Stimulated activated CD4-positive, alpha-beta T cell treated with anti-CD3 and anti-CD28 coated beads, Interleukin-1b, Interleukin-23, amount 100 ng/mL, for 1 hour (primary cell): ENCODE measurements at places on chromosomes 1 and 21.

GRCh38 chr1:20138961-20139550 is at the start of gene PLA2G2F:
Gene PLA2G2F (plus strand): TSS chr1:20139323. CDS start chr1:20139428, 105 bp downstream.
- DNase-seq, result no peak

DNA sequence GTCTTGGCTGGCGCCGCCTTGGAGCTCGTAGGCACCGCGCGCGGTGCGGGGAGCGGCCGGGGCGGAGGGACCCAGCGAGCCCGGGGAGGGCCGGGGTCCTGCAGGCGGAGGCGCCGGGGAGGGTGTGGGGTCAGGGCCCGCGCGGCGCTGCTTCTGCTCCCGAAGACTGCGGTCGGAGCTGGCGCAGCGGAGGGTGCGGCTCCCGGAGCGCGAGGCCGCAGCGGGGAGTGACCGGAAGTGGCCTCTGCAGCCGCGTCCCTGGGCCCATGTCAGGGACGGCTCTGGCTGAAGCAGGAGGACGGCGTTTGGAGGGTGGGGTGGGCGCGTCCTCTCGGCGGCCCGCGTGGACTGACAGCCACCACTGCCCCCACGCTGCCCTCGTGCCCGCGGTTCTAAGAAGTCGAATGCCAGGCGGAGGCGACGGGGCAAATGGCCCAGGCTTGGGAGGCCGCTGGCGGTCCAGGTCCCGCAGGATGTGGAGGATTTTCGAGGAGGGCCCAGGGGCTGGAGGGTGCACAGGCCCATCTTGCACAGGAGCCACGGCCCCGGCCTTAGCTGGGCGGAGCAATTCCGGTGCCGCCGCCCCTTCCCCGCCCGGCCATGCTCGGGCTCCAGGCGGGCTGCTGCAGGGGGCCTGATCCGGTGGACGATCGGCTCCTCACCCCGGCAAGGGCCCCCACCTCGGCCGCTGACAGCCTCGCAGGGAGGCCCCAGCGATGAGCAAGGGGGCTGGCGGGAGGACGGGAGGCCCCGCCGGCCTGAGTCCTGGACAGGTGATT is 7.7 kb upstream of the ZNF669 start:
- DNase-seq, result no peak

GRCh38 chr1:2194898-2195673 is 514 bp upstream of the FAAP20 start:
- peak; percentile 67 for DNase-seq

DNA sequence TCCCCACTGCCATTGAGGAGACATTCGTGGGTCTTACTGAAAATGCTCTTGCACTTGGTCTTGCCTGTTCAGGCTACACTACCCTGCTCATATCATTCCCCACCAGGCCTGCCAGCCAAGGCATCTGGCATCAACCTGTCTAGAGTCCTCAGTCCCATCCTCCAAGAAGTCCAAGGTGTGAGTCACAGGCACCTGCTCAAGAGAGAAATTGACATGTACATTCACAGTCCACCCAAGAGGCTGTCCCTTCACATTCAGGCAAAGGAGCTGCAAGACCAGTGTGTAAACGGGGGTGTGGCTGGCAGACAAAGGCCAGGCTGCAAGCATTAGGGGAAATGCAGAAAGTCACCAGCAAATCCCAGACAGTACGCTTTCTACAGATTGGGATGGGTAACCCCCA is 13.1 kb upstream of the PLA2G2C start:
- DNase-seq, result no peak

GRCh38 chr1:160258177-160258798 is 4.1 kb downstream of the DCAF8 start:
- DNase-seq, result no peak

DNA sequence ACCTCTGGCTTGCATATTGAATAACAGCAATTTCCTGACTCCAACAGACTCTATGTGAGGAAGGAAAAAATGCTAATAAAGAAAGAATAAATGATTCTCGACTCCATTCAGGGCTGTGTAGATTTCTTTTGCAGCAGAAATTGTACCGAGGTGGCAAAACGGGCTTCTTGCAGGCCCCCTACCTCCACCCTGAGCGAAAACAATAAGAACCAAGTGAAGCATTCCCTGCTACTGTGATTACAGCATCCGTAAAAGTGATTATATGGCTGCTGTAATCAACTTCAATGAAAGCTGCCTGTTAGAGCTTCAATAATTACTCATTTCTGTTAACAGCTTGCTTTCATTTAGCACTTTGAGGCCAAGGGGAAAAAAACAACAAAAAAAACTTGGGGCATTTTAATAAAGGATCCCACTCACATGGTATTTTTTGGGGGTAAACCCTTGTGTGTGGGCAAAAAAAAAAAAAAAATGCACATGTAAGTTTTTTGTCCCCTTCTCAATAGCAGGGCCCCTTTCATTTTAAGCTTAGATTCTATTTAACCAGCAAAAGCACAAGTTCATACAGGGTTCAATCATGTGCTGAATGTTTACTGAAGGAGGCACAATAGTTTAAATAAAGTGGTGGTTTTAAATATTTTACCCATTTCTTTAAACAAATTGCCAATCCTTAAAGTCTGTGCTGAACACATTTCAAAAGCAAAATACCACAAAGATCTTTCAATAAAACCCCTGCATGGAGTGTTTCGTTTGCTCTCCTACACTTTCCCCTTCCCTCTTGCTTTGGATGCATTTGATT is 271.6 kb downstream of the LMO4 start:
- no peak for DNase-seq

- DNase-seq, result no peak
These were observed at the start of gene SAMD13 for GRCh38 chr1:84301004-84301784. Gene SAMD13 (plus strand): TSS chr1:84301708. CDS start chr1:84303235, 1,527 bp downstream.

- peak; percentile 84 for DNase-seq
These were observed 26.9 kb upstream of the RAP1A start for GRCh38 chr1:111592389-111593361.

GRCh38 chr1:168320800-168321450 is 40.2 kb downstream of the TBX19 start:
- DNase-seq, result no peak

GRCh38 chr21:41219498-41220207 is 51.7 kb downstream of the BACE2 start:
- no peak for DNase-seq

DNA sequence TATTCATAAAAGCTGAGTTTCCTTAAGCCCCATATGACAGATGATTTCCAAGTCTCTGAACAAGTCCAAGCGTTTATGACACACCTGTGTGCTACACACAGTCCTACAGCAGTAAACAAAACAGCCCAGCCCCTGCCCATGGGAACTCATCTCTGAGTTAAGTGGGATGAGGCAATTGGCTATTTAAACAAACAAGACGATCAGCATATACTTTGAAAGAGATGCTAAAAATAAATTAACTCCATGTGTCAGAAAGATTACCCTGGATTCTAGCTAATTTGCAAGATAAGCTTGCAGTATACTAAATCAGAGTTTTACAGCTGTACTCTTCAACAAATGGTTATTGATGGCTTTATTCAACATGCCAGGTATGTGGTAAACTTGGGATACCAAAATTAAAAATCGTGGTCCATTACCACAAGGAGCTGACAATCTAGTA is 7.0 kb downstream of the PSMG1 start:
- no peak for DNase-seq

GRCh38 chr1:24501371-24502064 is 1.1 kb upstream of the RCAN3 start:
- no peak for DNase-seq

- no peak for DNase-seq
These were observed at the start of gene MAEL for GRCh38 chr1:166988974-166989515. Gene MAEL (plus strand): TSS chr1:166989280. CDS start chr1:166989353, 73 bp downstream.

- DNase-seq, result no peak
These were observed 418.6 kb upstream of the PROX1 start for GRCh38 chr1:213568929-213569815.

GRCh38 chr1:155226188-155226909 is 17.9 kb downstream of the MTX1 start:
- DNase-seq, result peak; percentile 70

- no peak for DNase-seq
These were observed 32.1 kb downstream of the CACNA1S start for GRCh38 chr1:201080135-201080534.

GRCh38 chr1:204143276-204144041 is 8.4 kb downstream of the ETNK2 start:
- DNase-seq, result no peak

DNA sequence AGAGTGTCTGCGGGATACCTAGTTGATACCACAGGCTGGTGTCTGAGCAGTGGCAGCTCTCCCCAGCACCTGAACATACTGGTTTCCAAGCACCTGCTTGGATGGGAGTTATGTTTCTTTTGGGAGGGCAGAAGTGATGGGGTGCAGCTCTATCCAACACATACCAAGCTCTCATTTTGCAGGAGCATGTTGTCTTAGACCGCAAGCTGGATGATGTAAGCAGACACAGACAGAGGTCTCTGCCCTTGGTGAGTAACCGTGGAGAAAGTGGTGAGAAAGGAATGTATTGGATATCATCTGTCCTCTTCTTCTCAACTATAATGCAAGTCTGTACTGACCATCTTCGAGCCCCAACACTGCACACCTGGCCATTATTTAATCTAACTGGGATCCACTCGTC is 37.4 kb downstream of the ZNF496 start:
- no peak for DNase-seq

GRCh38 chr21:39527664-39528381 is 76.1 kb downstream of the SH3BGR start:
- DNase-seq, result no peak

DNA sequence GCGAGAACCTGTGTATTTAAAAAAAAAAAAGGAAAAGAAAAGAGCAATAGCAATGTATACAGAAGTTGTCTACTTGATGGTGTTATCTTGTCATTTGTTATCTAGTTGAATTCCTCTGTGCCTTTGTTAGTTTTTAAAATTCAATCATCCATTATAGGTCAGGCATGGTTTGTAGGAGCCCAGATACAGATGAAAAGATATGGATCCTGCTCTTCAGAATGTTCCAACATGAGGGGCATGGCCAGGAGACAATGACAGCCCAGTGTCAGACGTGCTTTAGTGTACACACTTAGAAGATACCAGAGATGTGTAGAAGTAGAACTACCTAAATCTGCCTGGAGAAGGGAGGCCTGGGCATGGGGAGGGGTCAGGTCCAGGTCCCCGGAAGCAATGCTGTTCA is 16.6 kb downstream of the MTARC2 start:
- no peak for DNase-seq

- DNase-seq, result no peak
These were observed 29.1 kb downstream of the RIPK4 start for GRCh38 chr21:41737651-41738324.

DNA sequence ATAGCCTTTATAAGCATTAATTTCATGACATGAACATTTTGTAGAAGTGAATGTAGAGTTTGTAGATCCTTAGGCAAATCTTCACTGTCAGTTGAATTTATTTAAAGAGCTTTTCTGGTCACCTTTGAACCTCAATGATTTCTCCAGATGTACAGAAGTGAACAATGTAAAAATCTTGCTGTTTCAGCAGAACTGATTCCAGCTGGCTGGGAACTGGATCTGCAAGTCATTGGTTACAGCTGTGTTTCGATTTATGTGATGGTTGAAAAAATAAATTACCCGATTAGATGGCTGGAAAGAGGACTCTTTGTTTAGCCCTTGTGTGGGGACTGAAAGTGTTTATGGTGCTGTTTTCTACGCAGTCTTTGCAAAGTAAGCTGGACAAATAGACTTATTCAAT is 849.8 kb downstream of the USP25 start:
- no peak for DNase-seq

GRCh38 chr1:241336335-241336734 is 20.7 kb downstream of the RGS7 start:
- DNase-seq, result no peak

DNA sequence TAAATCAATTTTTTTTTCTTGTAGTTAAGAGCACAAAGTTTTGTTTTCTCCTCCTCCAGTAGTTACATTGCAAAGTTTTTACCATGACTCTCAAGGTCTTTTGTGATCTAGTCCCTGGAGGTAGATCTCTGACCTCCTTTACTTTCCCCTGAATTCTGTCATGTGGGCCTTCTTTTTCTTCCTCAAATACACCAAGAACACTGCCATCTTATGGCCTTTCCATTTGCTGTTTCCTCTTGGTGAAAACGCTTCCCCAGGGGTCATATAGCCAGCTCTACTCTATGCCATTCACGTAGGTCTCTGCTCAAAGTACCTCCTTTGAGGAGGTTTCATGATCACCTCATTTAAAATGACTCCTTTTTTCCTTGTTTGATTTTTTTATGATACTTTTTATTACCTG is 2.7 kb downstream of the DDX20 start:
- DNase-seq, result no peak

GRCh38 chr1:77089756-77090155 is 129.5 kb downstream of the PIGK start:
- DNase-seq, result no peak

GRCh38 chr1:115732316-115732715 is 36.2 kb downstream of the CASQ2 start:
- DNase-seq, result no peak

GRCh38 chr1:27522432-27523336 is 32.7 kb upstream of the WASF2 start:
- DNase-seq, result no peak
